ENCODE measurements at places on chromosomes 7 and 10. TPM values are rescaled to one million over a fixed set of nuclear protein-coding genes. Genes with fewer than 3 reads are reported as not detected.

DNA sequence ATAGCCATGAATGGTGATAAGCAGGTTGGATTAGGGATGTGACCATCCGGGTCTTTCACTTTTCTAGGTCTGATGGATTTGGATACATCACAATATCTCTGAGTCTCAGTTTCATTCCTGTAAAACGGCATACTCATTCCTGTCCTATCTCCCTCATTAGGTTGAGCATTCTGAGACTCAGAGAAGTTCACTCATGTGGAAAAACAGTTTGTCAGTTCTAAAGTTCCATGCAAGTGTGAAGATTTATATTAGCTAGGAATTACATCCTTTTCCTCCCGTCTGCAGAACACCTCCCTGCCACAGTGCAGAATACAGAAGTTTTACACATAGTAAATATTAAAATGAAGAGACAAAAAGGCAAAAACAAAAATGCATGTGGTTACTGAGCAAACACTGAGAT lies 94.2 kb upstream of the SLC25A13 start:
- no peaks in the 10 kb centered on the region for H3K36me3 ChIP-seq
- H3K4me1 ChIP-seq, result no peaks in the 10 kb centered on the region
- no peak overlapping the region for H3K4me3 ChIP-seq
- no peaks in the 10 kb centered on the region for H3K27me3 ChIP-seq
- no peak overlapping the region for H3K27ac ChIP-seq
- no peak for DNase-seq

GRCh38 chr7:122844191-122844988 lies 41.9 kb downstream of the CADPS2 start:
- no peaks in the 10 kb centered on the region for H3K27me3 ChIP-seq
- H3K4me1 ChIP-seq, result no peaks in the 10 kb centered on the region
- H3K36me3 ChIP-seq, result no peaks in the 10 kb centered on the region
- DNase-seq, result no peak
- H3K27ac ChIP-seq, result no peak overlapping the region

CPA2 gene
- 1.9 TPM for total RNA-seq

ADAP1 gene
- total RNA-seq, result 38.7 TPM

IL6 gene
- total RNA-seq, result not detected

GCK gene
- total RNA-seq, result not detected

DNA sequence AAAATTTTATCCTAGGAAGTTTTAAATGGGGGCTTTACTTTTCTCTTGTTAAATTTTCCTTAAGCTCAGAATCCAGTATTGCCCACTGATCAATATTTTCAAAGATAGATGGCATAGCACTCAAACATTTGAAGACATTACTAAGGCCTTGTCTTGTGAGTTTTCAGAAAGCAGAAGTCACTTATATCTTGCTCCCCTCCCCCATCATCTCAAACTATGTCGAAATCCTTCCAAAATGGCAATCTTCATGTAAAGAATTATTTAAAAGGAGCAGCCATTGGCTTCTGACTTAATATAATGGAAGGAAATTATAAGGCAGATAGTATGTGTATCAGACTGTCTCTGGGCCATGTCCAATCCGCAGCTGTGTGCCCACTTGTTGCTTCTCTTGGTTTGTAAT lies 553.5 kb upstream of the C7orf33 start:
- H3K27ac ChIP-seq, result no peak overlapping the region
- no peak overlapping the region for H3K4me3 ChIP-seq
- H3K4me1 ChIP-seq, result no peaks in the 10 kb centered on the region
- no peaks in the 10 kb centered on the region for H3K27me3 ChIP-seq

CNNM1 gene
- not detected for total RNA-seq

EZH2 gene
- total RNA-seq, result 34.4 TPM

DNA sequence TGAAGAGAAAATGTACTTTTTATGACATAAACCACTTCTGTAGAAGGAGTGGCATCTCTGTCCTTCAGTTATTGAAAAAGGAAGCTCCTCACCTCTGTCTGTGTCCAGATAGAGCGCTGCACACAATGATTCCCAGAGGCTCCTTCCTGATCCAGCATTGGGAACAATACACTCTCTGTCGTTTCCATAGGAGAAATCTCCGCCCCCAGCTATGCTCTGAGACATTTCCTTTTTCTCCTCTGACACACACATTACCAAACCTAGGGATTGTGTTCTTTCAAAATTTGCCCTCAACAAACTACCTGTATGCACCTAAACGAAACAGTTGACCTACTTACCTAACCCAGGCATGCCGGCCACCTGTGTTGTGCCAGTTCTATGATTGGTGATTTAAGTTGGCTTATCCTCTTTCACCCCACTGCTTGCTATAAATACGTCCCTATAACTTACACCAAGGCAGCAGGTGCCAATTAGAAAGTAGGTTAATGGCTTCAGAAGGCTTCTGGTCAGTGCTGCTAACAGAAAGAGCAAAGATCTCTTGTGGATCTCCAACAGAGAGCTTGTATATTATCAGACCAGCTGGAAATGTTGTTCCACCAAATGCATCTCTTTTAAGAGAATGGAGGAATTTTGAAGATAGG lies 140.1 kb upstream of the JCAD start:
- H3K4me3 ChIP-seq, result no peak overlapping the region
- no peaks in the 10 kb centered on the region for H3K36me3 ChIP-seq
- no peak overlapping the region for H3K27ac ChIP-seq
- DNase-seq, result no peak

WEE2 gene
- total RNA-seq, result not detected

DNA sequence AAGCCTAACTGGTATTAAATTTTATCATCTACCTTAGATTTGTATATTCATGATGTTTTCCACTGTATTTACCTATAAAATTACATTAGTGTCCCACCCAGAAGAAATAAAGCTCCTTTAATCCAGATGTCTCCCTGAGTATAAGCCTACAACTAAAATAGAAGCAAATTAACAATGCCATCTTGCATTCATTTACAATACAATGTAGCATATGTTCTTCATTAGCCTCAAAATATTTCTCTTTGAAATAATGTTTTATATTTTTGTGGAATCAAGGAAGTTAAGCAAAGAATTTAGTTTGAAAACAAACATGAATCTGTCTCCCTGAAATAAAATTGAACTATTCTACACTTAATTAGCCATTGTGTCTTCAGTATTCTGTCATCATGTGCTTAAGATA lies 112.3 kb downstream of the CACNA2D1 start:
- no peak overlapping the region for H3K4me3 ChIP-seq
- no peaks in the 10 kb centered on the region for H3K27me3 ChIP-seq
- no peak overlapping the region for H3K27ac ChIP-seq
- no peaks in the 10 kb centered on the region for H3K4me1 ChIP-seq
- no peaks in the 10 kb centered on the region for H3K36me3 ChIP-seq
- no peak for DNase-seq

- no peaks in the 10 kb centered on the region for H3K36me3 ChIP-seq
- H3K4me1 ChIP-seq, result peaks cover 4% of the 10 kb centered on the region
- peak overlapping the region; percentile 89 for H3K4me3 ChIP-seq
- no peaks in the 10 kb centered on the region for H3K27me3 ChIP-seq
- H3K27ac ChIP-seq, result peak overlapping the region; percentile 88
Measured at GRCh38 chr10:103395754-103396066, 565 bp downstream of the ATP5MK start.

DNA sequence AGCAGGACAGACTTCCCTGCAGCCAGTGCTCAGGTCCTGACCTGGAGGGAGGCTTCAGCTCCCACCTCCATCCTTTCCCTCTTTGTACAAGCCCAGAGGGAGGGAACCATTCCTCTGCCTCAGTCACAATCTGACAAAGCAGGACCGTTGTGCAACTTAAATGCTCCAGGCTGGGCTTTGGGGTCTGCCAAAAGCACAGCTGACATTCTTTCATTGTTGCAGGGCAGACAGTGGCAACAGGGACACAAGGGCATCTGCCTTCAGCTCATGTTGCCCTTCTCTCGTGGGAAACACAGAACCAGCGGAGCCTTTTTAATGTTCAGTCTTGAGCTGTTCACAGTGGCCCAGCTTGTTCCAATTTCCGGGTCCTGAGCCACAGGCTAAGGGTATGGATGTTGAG lies 155.7 kb upstream of the TNS3 start:
- DNase-seq, result no peak
- no peak overlapping the region for H3K27ac ChIP-seq
- no peaks in the 10 kb centered on the region for H3K36me3 ChIP-seq
- no peaks in the 10 kb centered on the region for H3K4me1 ChIP-seq
- H3K27me3 ChIP-seq, result peaks cover 8% of the 10 kb centered on the region
- no peak overlapping the region for H3K4me3 ChIP-seq

DNA sequence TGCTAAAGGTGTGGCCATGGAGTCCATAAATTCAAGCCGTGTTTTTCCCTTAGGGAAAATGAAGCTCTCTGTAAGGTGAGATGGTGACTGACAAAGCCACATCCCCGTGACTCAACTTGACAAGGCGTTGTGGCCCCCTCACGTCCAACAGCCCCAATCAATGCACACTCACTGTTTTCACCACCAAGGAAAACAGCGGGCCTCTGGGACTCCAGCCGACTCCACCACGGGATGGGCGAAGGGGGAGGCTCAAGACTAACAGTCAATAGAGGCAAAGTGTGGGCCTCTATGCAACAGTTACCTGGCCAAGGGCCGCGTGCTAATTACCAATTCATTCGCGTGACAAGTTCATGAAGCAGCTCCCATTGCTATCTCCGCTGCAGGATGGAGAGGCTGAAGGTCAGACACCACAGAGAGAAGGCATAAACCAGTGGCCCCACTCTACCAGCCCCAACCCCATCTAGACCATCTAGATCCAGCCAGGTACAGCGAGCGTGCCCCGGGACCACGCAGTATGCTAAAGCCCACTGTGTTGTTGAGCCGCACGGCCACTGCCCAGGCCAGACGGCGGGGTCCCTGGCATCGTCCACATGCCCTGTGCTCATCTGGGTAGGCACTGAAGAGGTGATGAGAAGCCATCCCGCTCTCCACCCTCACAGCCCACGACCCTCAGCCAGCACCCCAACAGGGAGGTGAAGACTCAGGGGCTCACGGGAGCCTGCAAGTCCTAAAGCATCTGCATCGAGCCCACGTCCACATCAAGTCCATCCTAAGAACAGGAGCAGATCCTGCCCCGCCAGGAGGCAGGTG lies 76.1 kb downstream of the PROSER2 start:
- H3K27me3 ChIP-seq, result no peaks in the 10 kb centered on the region
- H3K4me3 ChIP-seq, result no peak overlapping the region
- no peaks in the 10 kb centered on the region for H3K36me3 ChIP-seq
- H3K27ac ChIP-seq, result no peak overlapping the region

- no peaks in the 10 kb centered on the region for H3K4me1 ChIP-seq
- DNase-seq, result no peak
- H3K36me3 ChIP-seq, result no peaks in the 10 kb centered on the region
- H3K4me3 ChIP-seq, result no peak overlapping the region
- H3K27me3 ChIP-seq, result no peaks in the 10 kb centered on the region
Measured at GRCh38 chr7:70215491-70215890, 617.2 kb downstream of the AUTS2 start.

- no peak for DNase-seq
- no peaks in the 10 kb centered on the region for H3K36me3 ChIP-seq
- H3K4me3 ChIP-seq, result no peak overlapping the region
- H3K27me3 ChIP-seq, result no peaks in the 10 kb centered on the region
Measured at GRCh38 chr10:1652151-1652550, 85.2 kb downstream of the ADARB2 start.

LRMDA gene
- not detected for total RNA-seq

DNA sequence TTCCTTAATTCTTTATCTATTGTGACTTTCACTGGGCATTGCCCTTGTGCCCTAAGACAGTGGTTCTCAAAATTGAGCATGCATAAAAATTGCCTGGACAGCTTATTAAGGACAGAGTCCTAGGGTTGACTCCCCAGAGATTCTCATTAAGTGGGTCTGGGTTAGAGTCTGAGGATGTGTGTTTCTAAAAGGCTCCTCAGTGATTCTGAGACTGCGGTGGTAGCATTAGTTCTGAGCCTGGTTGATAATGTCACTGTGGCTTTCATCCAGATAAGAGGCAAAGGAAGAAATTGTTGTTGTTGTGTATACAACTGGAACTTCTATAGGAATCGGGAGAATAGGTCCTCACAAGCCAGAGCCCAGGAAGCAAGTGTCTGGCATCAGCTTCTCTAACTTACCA lies 1.3 kb downstream of the IFIT2 start:
- H3K27me3 ChIP-seq, result no peaks in the 10 kb centered on the region
- H3K4me3 ChIP-seq, result peak overlapping the region; percentile 79
- peak overlapping the region; percentile 64 for H3K27ac ChIP-seq
- DNase-seq, result no peak
- peaks cover 3% of the 10 kb centered on the region for H3K4me1 ChIP-seq

DNA sequence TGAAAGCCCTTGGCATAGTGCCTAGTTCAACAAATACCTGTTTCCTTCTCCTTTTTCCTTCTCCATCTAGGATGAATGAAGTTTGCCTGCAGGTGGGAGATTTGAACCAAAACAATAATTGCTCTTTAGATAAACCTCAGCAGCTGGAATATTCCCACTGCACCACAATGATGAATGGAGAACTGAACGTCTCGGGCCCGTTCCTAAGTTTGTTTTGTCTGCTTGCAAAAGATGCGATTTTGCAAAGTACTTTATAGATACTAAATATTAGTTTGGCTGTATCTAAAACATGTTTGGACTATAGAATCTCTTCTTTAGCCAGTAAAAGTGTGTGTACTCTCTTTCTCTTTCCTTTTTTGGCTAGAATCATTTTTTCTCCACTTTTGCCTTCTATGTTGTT lies 75.8 kb upstream of the BMPER start:
- H3K36me3 ChIP-seq, result no peaks in the 10 kb centered on the region
- no peak overlapping the region for H3K27ac ChIP-seq
- no peak overlapping the region for H3K4me3 ChIP-seq
- H3K27me3 ChIP-seq, result no peaks in the 10 kb centered on the region
- H3K4me1 ChIP-seq, result no peaks in the 10 kb centered on the region

FAM241B gene
- 0.37 TPM for total RNA-seq

DNA sequence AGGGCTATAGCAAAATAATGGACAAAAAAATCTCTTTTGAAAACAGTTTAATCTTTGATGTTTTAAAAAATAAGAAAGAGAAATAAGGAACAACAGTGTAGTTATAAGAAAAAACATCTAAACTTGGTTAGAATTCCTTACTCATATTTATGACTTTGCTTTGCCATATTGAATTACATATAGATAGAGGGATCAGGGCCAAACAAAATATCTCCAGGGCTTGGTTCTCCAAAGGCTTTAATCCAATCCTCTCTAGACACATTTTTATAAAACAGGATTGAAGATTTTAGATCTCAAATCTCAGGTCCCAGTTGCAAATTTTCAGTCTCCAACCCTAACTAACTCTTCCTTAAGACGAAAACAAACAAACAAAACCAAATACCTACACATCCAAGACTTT lies 72.6 kb upstream of the RHOBTB1 start:
- no peaks in the 10 kb centered on the region for H3K36me3 ChIP-seq
- no peak overlapping the region for H3K4me3 ChIP-seq
- no peaks in the 10 kb centered on the region for H3K4me1 ChIP-seq
- no peaks in the 10 kb centered on the region for H3K27me3 ChIP-seq

DNA sequence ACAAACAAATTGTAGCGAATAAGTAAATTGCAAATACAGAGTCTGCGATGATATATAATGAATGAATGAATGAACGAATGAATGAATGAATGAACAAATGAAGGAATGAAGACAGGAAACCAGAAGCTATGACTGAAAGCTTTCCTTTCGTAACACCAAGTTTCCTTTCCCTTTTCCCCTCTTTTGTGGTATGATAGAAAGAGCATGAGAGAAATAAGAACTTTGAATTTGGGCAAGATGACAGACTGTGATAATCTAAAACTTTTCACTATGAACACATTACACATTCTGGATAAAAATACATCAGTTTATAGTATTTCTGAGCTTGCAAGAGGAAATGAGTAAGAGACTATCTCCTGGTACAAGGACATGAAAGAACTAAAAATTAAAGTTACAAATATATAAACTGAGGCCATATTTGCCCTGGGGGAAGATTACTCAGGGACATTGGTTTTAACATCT lies 8.4 kb upstream of the UCN3 start:
- no peaks in the 10 kb centered on the region for H3K27me3 ChIP-seq
- H3K36me3 ChIP-seq, result no peaks in the 10 kb centered on the region
- no peak for DNase-seq
- H3K4me1 ChIP-seq, result no peaks in the 10 kb centered on the region
